NCI-H2081 (cell line): ENCODE measurements at places on chromosomes 7 and 10.

GRCh38 chr10:80322711-80323110, 33.3 kb upstream of the MAT1A start:
- no peak for DNase-seq

DNA sequence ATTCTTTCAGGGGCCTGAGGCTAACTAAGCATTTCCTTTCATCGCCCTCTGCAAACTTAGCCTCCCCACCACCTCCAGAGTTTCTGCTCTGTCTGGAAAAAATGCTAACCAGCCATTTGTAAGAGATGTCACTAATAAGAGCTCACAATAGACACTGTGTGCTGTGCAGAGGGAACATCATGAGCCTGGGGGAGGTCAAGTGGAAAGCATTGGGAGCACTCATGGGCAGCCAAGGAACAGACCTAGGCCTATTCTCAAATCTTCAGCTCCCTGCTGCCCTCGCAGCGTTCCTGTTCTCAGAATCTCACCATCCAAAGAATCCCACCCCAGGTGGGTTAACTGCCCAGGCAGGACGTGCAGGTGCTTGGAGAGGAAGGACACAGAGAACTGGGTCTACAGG, 27.1 kb upstream of the GPAM start:
- DNase-seq: no peak

- DNase-seq: no peak
These were observed 1290.3 kb upstream of the SORCS1 start for GRCh38 chr10:108454793-108455192.

DNA sequence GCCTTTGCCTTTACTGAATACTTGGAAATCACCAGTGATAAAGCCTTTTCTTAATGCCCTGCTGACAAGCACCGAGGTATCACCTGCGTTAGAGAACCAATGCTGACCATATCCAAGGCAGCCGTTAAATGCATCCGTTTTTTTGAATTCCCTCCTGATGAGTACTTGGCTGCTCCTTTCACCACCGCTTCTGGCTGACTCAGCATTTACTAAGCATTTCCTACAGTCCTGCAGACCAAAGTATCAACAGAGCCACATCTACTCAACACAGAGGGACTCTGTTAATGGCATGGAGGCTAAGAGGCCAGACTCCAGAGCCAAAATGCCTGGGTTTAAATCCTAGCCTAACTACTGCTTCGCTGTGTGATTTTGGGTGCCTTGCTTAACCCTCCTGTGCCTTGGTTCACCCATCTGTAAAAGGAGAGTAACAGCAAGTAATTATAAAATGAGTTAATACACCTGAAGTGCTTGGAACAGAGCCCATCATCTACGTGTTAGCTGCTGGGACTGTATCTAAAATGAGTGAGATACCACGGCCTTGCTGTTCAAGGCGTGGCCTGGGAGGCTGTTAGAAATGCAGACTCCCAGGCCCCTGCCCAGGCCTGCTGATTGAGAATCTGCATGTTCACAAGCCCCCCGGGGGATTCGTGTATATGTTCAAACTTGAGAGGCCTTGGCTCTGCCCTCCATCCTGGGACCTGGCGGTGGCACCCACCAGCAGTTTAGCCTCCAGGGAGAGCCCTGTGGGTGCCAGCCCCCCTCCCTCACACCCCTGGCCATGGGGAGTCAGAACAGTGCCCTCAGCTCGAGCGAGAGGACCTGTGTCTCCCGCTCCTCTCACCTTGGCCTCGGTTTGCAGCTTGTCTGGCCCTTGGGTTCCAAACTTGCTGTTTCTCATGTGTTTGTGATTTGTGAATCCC, 30.8 kb upstream of the EFCAB10 start:
- DNase-seq: no peak

DNA sequence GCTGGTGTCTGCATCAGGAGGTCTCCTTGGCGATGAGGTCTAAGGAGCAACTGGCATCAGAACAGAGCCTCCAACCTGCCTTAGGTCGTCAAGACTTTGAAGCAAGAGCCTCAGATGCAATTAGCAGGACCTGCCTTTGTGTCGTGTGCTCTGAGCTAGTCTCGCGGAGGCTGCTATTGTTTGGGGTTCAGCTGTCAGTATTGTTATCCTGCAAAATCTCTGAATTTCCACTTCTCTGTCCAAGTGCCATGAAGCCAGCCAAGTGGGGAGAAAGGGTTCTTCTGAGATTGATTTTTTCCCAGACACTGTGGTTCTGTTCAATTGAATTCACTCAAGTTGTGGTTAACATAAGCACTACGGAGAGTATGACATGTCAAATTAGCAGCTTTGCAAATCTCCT, 78.7 kb downstream of the ADARB2 start:
- DNase-seq: no peak

GRCh38 chr7:135414850-135415439, 95.0 kb downstream of the CNOT4 start:
- DNase-seq: peak; percentile 15

DNA sequence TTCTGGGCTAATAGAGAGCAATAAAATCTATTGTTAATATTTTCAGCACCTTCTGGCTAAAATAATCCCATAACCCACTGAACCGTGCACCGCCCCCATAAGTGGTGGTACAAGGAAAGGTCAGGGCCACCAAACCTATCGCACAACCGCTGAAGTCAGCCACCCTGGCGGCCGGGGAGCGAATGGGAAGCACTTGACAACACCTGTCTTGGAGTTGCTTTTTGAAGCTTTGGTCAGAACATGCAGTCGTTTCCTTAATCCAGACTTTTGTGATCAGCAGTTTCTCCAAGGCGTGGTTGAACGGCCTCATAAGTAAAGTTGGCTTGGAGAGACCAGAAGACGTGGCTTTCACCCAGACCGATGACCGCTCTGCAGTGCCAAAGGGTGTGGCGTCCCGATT, 97.4 kb downstream of the DNAJB6 start:
- DNase-seq: no peak

GRCh38 chr7:106176414-106177299, 64.5 kb upstream of the SYPL1 start:
- peak; percentile 87 for DNase-seq

GRCh38 chr7:95589031-95589430, 7.3 kb downstream of the PDK4 start:
- DNase-seq: no peak

DNA sequence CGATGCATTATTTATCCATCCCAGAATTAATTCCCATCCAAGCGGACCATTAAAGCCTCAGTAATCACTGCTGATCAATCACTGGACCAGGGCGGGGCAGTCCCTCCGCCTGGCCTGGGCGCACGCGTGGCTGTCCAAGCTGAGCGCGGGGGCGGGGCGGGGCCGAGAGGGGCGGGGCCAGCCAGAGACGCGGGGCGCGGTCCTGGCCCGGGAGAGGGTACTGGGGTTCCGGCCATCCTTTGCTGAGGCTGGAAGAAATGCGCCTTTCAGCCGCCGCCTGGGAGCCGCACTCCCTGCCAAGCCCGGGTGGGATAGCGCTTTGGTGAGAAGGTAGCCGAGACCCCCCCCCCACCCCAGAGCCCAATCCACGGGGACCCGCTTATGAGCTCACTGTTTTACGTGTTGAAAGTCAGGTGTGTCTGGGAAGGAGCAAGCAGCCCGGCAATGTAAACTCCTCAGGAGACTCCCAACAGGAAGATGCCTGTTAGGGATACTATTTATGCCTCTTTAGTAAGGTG, at the start of gene ARHGAP22:
Gene ARHGAP22, minus strand, starts transcription at position 83 of the 518 bp plus-strand sequence. CDS start 277 bp downstream, outside the sequence.
- peak; percentile 19 for DNase-seq

DNA sequence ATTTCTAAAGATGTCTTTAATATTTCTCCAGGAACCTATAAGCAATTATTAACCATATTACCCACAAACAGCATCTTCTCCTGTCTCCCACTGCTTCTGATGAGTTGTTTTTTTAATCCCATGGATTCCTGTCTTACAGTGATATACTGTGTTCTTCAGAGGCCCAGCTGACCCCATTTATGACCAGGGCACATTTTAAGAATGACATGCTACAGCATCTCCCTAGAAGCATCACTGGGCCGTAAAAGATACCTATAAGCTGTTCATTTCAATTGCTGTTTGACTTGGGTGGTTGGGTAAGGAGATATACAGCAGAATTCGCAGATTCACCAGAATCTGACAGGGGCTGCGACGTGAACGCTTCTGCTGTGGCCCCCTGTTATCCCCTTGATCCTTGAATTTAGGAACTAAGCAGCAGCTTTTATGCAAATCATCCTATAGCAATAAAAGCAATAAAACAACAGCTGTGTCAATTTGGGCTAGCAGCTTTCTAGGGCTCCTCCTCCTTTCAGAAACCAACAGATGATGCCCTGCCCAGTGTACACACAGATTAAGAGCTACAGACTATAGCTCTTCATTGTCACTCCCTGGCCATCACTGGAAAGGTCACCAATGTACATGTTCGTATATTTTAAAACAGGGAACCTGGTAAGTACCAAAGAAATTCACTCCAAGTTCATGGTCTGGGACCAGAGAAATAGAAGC, 86.8 kb downstream of the CPEB3 start:
- DNase-seq: peak; percentile 86

DNA sequence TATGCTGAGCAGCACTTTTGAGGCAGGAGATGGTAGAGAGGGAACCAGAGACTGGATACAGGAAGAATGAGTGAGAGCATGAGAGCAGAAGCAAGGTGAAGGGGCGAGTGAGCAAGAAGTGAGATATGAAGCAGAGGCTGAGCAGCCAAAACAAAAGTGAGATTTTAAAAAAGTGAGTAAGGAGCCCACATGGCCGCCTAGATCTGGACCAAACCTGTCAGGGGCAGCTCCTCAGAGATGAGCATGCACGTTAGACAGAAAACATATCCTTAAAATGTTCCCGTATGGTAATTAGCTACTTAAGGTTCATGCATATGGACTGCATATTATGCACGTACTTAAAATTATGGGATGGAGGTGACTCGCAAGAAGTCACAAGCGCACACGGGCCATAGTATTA, 22.5 kb downstream of the TMEM176A start:
- DNase-seq: no peak

DNA sequence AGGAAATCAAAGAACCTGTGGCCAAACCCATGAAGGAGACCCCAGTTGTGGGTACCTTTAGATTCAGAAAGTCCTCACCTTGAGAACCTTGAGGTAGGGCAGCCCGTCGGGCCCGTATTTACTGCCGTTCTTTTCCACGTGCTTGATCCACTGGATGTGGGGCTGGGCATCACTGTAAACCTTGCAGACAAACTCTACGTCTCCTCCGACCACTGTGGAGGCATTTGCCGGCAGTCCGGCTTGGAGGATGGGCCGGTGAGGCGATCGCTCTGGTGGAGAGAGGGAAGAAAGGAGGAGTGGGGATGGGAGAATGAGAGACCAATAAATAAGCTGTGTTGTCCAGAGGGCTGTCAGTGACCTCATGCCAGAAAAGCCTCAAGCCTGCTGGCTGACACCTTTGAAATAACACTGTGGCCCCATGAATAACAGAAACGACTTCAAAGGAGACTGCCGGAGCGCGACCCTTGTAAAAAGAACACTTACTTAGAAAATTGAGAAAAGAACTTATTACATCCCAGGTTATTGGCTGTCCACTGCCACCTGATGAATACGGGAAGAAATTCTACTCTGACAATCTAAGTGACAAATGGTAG, 78.2 kb downstream of the FGFR2 start:
- no peak for DNase-seq

GRCh38 chr10:100748231-100749058, 3.1 kb downstream of the PAX2 start:
- DNase-seq: no peak

DNA sequence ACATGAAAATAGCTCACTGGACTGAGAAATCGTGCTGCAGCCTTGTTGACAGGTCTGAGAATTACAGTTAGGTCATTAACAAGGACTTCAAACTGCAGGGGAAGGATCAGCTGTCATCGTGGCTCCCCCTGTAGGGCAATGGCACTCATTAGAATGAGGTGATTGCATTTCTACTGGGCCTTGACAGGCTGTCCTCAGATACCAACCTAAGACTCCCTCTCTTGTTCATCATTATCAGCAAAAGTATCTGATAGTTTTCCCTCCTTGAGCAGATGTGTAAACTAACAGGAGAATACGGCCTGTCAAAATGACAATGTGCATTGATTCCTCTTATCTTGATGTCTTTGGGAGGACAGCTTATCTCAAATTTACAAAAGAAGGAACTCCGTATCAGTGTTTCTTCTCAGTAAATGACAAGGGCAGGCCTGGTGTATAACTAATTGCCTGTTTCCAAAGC, 648.5 kb upstream of the LRRN3 start:
- DNase-seq: peak; percentile 58

DNA sequence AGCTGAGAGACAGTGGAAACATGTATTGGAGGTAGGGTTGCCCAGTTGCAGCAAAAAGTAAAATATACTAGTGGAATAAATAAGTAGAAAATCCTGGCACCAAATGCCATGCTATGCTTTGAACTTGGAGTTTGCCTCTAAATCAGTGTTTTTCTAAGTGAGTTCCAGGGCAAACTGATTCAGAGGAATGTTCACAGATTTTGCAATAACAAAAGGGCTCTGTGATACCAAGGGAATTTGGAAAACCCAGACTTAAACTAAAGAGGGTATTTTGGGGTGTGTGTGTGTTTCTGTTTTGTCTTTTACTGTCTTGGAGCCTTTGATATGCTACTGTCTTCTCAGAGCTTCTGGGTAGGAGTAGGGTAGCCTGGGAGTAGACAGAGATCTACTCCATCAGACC, 39.9 kb downstream of the SLC26A4 start:
- DNase-seq: no peak

- DNase-seq: no peak
These were observed 85.8 kb upstream of the PRKCQ start for GRCh38 chr10:6665847-6666246.

DNA sequence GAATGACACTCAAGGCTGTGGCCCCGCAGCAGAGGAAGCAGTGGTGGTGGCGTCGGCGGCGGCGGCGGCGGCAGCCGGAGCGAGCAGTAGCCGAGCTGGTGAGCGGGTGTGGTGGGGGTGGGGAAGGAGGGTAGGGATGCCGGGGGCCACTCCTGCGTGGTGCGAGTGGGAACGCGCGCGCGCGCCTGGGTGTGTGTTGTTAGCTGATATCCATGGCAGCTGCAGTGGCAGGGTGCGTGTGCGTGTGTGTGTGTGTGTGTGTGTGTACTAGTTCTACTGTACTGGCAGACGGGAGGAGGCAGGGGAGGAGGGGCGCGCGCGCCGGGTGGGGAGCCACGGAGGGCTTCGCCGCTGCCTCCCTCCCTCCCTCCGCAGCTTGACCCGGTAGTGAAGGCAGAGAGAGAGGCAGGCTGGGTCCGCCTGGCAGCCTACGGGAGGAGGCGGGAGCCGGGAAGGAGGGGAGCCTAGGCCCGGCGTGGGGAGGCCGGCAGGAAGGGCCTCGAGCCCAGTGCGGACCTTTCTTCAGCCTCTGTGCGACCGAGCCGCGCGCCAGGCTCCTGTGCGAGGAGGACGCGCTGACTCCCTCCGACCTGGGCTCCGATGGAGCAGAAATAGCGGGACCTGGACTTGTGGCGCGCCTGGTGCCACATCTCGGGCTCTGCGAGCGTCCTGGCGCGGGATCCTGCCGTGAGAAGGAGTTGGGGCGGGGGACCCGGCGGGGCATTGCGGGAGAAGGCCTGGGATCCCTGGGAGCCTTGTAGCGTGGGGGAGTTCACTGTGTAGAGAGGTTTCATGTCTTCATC, at the start of gene MAGI2:
Gene MAGI2, minus strand, starts transcription at position 110 of the 803 bp plus-strand sequence. CDS start 347 bp downstream, outside the sequence.
- no peak for DNase-seq

- no peak for DNase-seq
These were observed 252.2 kb downstream of the WDR37 start for GRCh38 chr10:1308173-1308961.

GRCh38 chr7:158695056-158695455, 9.5 kb downstream of the NCAPG2 start:
- no peak for DNase-seq
